ENCODE measurements at places on chromosomes 13 and 19.

GRCh38 chr13:48188131-48188530 lies 44.9 kb upstream of the ITM2B start:
- DNase-seq, result no peak

DNA sequence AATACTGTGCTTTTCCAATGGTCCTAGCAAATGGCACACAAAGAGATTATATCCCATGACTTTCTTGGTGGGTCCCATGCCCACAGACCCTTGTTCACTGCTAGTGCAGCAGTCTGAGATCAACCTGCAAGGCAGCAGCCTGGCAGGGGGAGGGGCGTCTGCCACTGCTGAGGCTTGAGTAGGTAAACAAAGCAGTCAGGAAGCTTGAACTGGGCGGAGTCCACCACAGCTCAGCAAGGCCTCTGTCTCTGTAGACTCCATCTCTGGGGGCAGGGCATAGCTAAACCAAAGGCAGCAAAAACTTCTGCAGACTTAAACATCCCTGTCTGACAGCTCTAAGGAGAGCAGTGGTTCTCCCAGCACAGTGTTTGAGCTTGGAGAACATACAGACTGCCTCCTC lies 82.9 kb downstream of the ZNF737 start:
- peak; percentile 10 for DNase-seq

- DNase-seq, result no peak
Observed at GRCh38 chr13:59263531-59263930, 900.2 kb downstream of the DIAPH3 start.

GRCh38 chr13:41675306-41675705 lies 218.0 kb downstream of the RGCC start:
- DNase-seq, result no peak

- peak; percentile 32 for DNase-seq
Observed at GRCh38 chr13:105202354-105202753, 1333.1 kb downstream of the EFNB2 start.

DNA sequence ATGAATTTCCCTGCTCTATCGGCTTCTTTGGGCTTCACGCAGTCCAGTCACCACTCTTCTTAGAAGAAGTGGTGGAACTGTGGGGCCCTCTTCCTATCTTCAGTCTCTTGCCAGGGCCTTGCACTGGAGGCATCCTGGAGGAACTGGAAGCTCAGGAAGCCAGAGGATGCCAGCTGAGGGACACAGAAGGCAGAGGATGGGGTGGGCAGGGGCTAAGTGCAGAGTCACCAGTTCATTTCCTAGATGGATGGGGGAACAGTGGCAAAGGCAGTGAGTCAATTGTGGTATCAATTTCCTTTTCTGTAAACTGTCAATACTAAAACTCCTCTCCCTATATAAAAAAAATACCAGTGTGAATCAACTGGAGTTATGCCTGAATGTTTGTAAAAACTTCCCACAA lies 419.7 kb downstream of the KLF12 start:
- no peak for DNase-seq

Data from WERI-Rb-1 (cell line).